Activated CD4-positive, alpha-beta T cell treated with anti-CD3 and anti-CD28 coated beads for 36 hours (primary cell): ENCODE measurements at places on chromosomes 11 and 22.
A peak's percentile ranks its signal among the peaks of the same experiment; 100 is the strongest.

DNA sequence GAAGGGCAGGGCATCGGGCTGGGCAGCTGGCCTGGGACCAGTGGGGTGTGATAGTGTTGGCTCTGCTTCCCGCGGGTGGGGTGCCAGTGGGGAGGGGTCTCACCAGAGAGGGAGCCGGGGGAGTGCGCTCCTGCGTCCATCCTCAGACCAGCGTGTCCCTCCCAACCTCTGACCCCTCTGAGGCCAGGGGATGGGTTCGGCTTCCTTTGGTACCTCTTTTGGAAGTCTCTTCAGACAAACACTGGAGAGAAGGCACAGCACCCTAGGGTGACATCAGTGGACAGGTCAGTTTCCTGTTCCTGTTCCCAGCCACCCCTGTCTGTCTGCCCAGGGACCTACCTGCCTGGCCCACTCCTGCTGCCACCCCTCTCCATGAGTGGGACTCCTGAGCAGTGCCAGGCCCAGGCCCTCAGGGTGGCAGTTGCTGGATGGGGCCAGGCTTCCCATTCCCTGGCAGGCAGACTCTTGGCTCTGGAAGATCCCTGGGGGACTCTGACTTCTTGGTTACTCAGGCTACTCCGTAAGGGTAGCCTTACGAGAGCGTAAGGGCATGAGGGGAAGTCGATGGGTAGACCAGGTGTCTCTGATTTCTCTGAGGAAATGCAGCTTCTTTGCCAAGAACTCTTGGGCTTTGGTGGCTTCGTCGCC lies 2.6 kb downstream of the TAGLN start:
- no peak overlapping the region for H3K4me3 ChIP-seq
- peaks cover 14% of the 10 kb centered on the region for H3K36me3 ChIP-seq
- H3K27ac ChIP-seq = no peak overlapping the region

- peak overlapping the region; percentile 71 for H3K27ac ChIP-seq
- H3K4me3 ChIP-seq = peak overlapping the region; percentile 28
- DNase-seq = peak; percentile 42
- no peaks in the 10 kb centered on the region for H3K27me3 ChIP-seq
- H3K36me3 ChIP-seq = no peaks in the 10 kb centered on the region
- H3K4me1 ChIP-seq = peaks cover 44% of the 10 kb centered on the region
These were observed 77.5 kb upstream of the CTSC start for GRCh38 chr11:88414981-88415413.

DNA sequence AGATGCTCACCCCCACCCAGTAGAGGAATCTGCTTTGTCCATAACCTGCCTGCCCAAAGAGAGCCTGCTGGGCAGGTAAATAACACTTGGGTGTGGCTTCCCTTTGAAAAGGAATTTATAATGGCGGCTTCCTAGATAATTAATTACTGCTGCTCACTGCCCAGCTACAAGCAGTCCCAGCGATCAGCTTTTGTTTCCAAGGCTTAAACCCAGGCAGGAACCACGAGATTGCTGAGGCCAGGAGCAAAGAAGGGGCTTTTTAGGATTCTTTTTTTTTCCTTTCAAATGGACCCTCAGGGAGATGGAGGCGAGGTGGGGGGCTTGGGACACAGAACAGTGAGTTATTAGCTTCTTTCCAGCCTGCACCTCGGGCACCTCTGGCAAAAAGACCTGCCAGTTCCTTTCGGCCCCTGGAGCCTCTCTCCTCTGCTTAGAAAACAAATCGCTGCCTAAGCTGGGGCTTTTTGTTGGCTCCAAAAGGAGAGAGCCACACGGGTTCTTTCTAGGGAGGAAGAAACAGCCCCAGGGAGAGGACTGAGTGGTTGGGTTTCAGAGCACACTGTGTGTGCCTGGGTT lies 107.2 kb downstream of the TSPAN18 start:
- H3K27me3 ChIP-seq = peaks cover 7% of the 10 kb centered on the region
- no peaks in the 10 kb centered on the region for H3K36me3 ChIP-seq
- H3K4me1 ChIP-seq = no peaks in the 10 kb centered on the region
- H3K27ac ChIP-seq = no peak overlapping the region
- H3K4me3 ChIP-seq = no peak overlapping the region

GRCh38 chr11:1667121-1667850 lies 29.7 kb upstream of the KRTAP5-6 start:
- H3K4me1 ChIP-seq = no peaks in the 10 kb centered on the region
- no peak overlapping the region for H3K4me3 ChIP-seq
- H3K27me3 ChIP-seq = peaks cover 12% of the 10 kb centered on the region
- no peak for DNase-seq

- no peak for DNase-seq
- H3K27me3 ChIP-seq = peaks cover 4% of the 10 kb centered on the region
- no peak overlapping the region for H3K27ac ChIP-seq
- H3K4me3 ChIP-seq = no peak overlapping the region
- H3K36me3 ChIP-seq = no peaks in the 10 kb centered on the region
These were observed 47.3 kb downstream of the NNMT start for GRCh38 chr11:114343493-114343892.
